ENCODE measurements at places on chromosomes 13 and 19.
A peak's percentile ranks its signal among the peaks of the same experiment; 100 is the strongest.

- DNase-seq = no peak
These were observed 41.4 kb upstream of the FGF14 start for GRCh38 chr13:102443249-102443648.

- DNase-seq = no peak
These were observed 48.4 kb upstream of the CYP2A13 start for GRCh38 chr19:41039806-41040205.

DNA sequence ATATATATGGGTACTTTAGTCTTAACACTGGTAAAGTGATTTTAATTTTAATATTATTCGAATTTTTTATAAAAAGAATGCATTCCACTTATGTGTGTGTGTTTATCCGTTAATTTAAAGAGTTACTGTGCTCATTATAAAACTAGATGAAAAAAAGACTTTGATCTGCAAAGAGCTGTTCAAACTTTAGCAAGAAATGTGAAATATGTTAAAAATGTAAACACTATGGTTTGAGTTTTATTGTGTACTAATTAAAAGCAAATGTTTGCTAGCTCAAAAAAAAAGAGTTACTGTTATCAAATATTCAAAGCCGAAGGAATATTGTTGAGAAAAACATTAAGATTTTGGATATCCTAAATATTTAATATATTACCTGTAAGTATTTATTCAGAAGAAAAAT, 34.5 kb downstream of the UFM1 start:
- no peak for DNase-seq

DNA sequence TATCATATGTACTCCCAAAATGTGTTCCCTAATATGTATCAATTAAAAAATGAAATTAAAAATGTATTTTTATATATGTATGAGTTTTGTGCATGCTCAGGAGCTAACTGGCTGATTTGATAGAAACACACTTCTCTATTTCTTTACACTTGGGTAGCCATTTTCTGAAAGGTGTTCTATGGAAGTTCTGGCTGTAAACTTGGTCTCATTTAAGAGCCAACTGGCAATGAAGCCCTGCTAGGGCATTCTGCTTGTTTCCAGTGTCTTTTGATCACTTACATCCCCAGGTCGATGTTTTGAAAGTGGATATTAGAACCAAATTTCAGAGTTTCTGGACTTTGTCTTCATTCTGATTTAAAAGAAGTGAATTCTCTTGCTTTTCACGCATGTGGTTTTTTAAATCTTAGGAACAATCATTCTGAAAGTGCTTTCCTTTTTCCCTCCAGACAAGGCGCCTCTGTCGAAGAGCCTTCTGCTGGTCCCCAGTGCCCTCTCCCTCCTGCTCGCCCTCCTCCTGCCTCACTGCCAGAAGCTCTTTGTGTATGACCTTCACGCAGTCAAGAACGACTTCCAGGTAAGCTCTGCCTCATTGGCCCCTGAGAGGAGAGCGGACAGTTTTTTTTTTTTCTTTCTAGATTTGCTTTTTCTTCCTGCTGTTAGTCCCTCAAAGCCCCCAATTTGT, 20.1 kb downstream of the GPR18 start:
- peak; percentile 42 for DNase-seq

- DNase-seq = no peak
These were observed 85.9 kb downstream of the KDM4B start for GRCh38 chr19:5054551-5055456.

GRCh38 chr19:33826521-33826920, 29.9 kb downstream of the KCTD15 start:
- no peak for DNase-seq

- DNase-seq = no peak
These were observed at the start of gene TMIGD2 for GRCh38 chr19:4302243-4302640. Gene TMIGD2 (minus strand): TSS chr19:4302389. CDS start chr19:4302385, 4 bp downstream.

GRCh38 chr19:3471954-3472655, 8.2 kb downstream of the SMIM24 start:
- DNase-seq = peak; percentile 46

DNA sequence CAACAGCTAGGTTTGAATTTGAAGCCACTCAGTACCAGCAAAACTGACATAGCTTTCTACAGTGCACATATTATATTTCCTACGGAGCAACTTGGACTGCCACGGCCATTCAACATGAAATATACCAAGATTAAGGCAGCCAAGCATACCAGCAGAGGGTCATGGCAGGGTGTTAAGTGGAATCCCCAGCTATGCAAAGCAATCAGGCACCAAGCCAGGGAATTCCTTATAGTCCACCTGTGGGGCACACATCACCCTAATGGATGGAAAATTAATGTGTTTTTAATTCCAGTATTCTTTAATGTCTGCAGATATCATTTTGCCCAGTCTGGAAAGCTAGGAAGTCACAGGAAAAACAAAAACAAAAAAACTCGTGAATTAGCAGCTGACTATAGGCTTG, 1190.3 kb downstream of the EFNB2 start:
- DNase-seq = no peak

DNA sequence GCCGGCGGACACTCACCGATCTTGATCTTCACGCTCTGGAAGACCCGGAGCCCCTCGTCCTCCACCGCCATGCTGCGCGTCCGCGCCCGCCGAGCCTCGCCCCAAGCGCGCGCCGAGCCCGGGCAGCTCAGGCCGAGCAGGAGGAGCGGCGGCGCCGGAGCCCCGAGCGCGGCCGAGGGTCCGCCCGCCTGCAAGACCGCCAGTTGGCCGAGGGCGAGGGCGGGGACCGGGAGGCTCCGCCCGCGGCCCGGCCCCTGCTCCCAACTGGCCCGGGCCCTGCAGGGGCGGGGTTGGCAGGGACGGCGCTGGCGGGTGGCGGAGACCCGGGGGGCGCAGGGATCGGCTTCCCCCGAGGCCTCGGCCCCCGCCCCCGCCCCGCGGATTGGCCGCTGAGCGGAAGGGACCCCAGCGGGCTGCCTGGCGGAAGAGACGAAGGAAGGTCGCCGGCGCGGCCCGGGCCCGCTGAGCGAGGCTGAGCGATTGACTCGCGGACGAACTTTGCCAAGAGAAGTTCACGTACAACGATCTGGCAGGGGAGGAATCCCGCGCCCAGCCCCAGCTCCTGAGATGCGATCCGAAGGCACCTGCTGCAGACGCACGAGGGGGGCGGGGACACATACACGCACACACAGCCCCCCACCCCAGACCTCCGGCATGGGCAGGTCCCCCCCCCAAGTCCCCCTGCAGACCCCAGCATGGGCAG, at the start of gene RASA3:
TSS of gene RASA3 (minus strand) at position 205 of the 703 bp plus-strand sequence. CDS start at position 71, 134 bp downstream.
- DNase-seq = peak; percentile 68

DNA sequence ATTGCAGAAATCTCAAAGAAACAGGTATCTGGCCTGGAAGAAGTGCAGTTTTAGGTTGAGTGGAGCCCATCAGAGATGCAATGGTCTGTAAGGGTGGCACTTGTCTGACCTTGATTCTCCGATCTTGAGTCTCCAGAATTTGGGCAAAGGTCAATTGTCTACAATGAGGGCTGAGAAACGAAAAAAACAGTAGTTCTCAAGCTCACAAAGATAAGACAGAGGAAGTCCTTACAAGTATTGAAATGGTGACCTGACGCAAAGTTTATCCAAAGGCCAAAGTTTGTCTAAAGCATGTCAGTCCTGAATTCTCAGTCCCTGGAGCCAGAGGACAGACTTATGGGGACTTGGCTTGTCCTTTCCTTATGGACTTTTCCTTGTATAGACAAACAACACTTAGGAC, 40.3 kb downstream of the CYSLTR2 start:
- no peak for DNase-seq

DNA sequence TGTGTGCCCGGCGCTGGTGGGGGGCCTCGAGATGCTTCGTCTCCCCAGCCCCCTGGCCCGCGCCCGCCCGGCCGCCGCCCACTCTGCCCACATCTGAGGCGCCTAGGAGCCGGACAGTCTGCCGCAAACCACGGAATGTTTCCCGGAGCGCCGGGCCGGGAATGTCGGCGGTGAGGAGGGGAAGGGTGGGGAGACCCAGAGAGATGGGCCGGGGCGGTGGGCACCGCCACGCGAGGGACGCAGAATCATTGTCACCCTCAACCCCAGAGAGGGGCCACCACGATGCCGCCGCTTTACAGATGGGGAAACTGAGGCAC, 46.1 kb upstream of the NFIC start:
- DNase-seq = no peak

All from activated CD8-positive, alpha-beta memory T cell treated with anti-CD3 and anti-CD28 coated beads, Interleukin-2, amount 50 U/mL, for 4 hours (primary cell).